ENCODE measurements at places on chromosomes 5 and 9. TPM values are rescaled to one million over a fixed set of nuclear protein-coding genes. Genes with fewer than 3 reads are reported as not detected.

The CDH18 gene
- not detected for polyA plus RNA-seq

The IGFBPL1 gene
- polyA plus RNA-seq = not detected

The IFNK gene
- not detected for polyA plus RNA-seq

The FYB1 gene
- polyA plus RNA-seq = 80.2 TPM

The PCDHGB3 gene
- not detected for polyA plus RNA-seq

DNA sequence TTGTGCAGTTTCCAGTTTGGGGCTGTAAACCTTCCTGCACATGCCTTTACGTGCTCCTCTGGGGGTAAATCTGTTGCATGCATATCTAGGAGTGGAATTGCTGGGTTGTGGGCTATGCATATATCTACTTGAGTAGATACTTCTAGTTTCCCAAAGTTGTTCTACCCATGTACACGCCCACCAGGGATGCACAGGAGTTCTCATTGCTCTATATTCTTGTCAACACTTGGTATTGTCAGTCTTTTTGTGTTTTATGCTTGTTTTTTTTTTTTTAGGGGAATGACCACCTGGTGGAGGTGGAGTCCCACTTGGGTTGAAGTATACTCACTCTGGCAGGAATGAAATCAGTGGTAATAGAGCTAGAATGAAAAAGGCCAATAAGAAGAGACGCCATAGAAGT, 23.0 kb downstream of the FOXE1 start:
- no peaks in the 10 kb centered on the region for H3K4me1 ChIP-seq
- no peak overlapping the region for H3K27ac ChIP-seq
- no peak overlapping the region for H3K4me3 ChIP-seq
- no peak for DNase-seq
- H3K27me3 ChIP-seq = peaks cover 5% of the 10 kb centered on the region
- H3K36me3 ChIP-seq = peaks cover 9% of the 10 kb centered on the region

DNA sequence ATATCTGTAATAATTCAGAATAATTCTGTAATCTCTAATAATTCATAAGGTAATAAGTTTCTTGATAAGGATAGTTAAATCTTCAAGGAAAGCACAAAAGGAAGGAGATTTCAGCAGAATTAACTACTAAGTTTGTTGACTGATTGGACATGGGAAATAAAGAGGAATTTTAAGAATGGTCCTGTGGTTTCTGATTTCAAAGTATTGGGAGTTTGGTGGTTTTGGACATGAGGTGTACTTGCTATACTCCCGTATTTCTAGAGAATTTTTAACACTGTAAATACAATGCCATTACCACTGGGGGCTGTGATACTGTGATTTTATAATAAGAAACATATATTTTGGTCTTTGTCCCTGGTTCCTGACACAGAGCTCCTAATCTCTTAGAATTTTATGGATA, 123.9 kb downstream of the UNC13B start:
- no peak overlapping the region for H3K4me3 ChIP-seq
- H3K27me3 ChIP-seq = peaks cover 3% of the 10 kb centered on the region
- DNase-seq = no peak
- no peak overlapping the region for H3K27ac ChIP-seq
- H3K36me3 ChIP-seq = no peaks in the 10 kb centered on the region

DNA sequence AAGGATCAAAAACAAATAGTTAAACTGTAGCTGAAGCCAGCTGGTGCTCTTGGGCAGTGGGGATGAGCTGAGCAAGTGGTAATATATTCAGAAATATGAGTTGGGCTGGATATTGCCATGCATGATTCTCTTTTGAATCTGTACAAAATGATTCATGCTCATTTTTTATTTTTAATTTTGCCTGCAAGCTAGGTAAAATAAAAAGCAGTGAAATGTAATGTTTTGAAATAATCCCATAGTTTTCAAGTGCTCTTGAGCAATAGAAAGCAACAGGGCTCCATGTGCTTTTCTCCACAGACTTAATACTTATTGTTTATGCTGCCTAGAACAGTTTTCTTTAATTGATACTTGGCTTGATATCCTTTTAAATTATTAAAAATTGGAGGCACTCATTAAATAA, 489.3 kb downstream of the TLE4 start:
- no peak overlapping the region for H3K4me3 ChIP-seq
- H3K36me3 ChIP-seq = no peaks in the 10 kb centered on the region
- DNase-seq = no peak
- H3K27me3 ChIP-seq = no peaks in the 10 kb centered on the region
- no peaks in the 10 kb centered on the region for H3K4me1 ChIP-seq
- H3K27ac ChIP-seq = no peak overlapping the region

DNA sequence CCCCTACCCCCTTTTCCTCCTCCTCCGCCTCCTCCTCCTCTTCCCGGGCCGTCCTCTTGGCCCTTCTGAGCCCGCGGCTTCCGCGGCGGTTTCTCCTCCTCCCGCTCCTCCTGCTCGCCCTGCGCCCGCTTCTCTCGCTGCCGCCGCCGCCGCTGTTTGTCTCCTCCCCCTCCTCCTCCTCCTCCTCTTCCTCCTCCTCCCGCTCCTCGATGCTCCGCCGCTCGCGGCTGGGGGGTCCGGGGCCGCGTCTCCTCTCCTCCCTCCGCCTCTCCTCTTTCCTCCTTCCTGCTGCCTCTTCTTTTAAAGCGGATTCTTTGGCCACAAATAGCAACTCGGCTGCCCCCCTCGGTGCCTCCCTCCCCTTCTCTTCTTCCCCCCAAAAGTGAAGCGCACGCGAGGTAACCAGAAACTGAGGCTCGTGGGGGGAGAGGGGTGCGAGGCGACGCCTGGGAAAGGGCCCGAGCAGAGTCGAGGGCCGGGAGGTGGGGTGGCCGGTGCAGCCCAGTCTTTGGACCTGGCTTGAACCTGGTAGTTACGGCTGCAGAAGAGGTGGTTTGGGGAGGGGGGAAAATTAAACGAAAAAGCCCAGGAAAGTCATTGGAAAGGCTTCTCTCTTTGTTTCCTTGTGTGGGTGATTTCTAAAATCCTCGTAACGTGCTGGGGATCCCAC, 1058.5 kb upstream of the DMAC1 start:
- peaks cover 6% of the 10 kb centered on the region for H3K4me1 ChIP-seq
- peaks cover 3% of the 10 kb centered on the region for H3K36me3 ChIP-seq
- H3K4me3 ChIP-seq = peak overlapping the region; percentile 19
- H3K27ac ChIP-seq = no peak overlapping the region
- H3K27me3 ChIP-seq = peaks cover 12% of the 10 kb centered on the region

DNA sequence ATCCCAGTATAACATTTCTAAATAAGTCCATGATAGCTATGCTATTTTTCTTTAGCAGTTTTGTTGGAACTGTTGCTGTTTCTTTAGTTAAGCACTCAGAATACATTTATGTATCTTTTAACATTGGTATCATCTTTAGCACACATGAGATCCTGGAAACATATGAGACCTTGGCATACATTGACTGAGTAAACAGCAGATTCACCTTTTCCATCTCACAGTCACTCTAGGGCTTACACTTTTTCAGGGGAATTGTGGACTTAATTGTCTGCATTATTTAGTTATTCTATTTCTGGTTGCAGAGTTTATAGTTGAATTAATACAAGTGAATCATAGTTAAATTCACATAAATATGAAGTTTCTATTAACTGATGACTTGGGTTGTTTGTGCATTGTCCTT, 70.1 kb downstream of the COMMD10 start:
- no peak for DNase-seq
- H3K36me3 ChIP-seq = no peaks in the 10 kb centered on the region
- H3K4me1 ChIP-seq = peaks cover 33% of the 10 kb centered on the region
- no peaks in the 10 kb centered on the region for H3K27me3 ChIP-seq

DNA sequence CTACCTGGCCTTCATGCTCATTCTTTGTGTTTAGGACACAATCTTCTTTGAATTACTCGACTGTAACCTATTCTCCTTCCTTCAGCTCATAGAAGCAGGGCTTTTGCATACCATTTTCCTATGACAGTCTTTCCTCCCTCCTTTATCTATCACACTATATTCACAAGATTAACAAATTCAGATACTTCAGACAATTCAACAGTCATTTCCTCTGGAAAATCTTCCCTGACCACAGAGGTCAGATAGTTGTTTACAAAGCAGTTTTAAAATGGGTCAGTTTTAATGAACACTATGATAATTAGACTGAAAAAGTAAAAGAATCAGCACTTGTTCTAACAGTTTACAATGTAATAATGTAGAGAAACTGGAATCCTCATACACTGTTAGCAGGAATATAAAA, 4.3 kb downstream of the CAAP1 start:
- peaks cover 38% of the 10 kb centered on the region for H3K4me1 ChIP-seq
- peaks cover 12% of the 10 kb centered on the region for H3K27me3 ChIP-seq
- H3K27ac ChIP-seq = peak overlapping the region; percentile 3

GRCh38 chr5:165143741-165144140, 1638.3 kb downstream of the MAT2B start:
- H3K36me3 ChIP-seq = no peaks in the 10 kb centered on the region
- no peak for DNase-seq
- no peaks in the 10 kb centered on the region for H3K27me3 ChIP-seq
- H3K4me3 ChIP-seq = no peak overlapping the region

- peaks cover 47% of the 10 kb centered on the region for H3K4me1 ChIP-seq
- peaks cover 39% of the 10 kb centered on the region for H3K27me3 ChIP-seq
- H3K36me3 ChIP-seq = no peaks in the 10 kb centered on the region
- peak; percentile 34 for DNase-seq
Observed at GRCh38 chr5:43065387-43065947, 25.3 kb upstream of the ANXA2R start.

DNA sequence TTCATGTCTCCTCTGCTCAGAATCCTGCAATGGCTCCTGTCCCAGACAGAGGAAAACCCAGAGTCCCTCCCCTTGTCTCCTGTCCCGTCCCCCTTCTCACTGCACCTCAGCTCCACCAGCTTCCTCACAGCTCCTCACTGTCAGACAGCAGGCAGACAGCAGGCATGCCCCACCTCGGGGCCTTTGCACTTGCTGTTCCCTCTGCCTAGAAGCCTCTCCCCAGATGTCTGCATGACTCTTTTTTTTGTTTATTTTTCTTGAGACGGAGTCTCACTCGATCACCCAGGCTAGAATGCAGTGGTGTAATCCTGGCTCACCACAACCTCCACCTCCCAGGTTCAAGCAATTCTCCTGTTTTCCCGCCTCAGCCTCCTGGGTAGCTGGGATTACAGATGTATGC, 8.8 kb upstream of the SLC6A7 start:
- no peaks in the 10 kb centered on the region for H3K36me3 ChIP-seq
- H3K4me3 ChIP-seq = no peak overlapping the region
- peaks cover 1% of the 10 kb centered on the region for H3K27me3 ChIP-seq
- H3K4me1 ChIP-seq = no peaks in the 10 kb centered on the region
- no peak for DNase-seq
- H3K27ac ChIP-seq = no peak overlapping the region

DNA sequence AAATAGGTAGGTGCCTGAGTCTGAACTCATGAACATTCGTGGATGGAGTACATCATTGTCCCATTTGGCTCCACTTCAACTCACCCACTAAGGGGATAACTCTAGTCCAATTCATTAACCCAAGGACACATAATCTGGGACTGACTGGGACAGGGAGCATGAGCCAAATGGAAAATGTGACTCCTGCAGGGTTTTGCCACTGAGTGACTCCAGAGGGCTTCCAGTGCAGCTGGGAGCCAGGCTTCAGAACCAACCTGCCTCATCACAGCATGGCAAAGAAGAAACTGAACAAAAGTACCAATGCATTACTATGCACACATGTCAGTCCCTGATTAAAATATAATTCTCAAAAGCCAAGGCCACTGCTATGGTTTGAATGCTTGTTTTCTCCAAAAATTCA, 159.7 kb upstream of the SNX2 start:
- no peak overlapping the region for H3K27ac ChIP-seq
- no peaks in the 10 kb centered on the region for H3K4me1 ChIP-seq
- H3K27me3 ChIP-seq = peaks cover 2% of the 10 kb centered on the region

DNA sequence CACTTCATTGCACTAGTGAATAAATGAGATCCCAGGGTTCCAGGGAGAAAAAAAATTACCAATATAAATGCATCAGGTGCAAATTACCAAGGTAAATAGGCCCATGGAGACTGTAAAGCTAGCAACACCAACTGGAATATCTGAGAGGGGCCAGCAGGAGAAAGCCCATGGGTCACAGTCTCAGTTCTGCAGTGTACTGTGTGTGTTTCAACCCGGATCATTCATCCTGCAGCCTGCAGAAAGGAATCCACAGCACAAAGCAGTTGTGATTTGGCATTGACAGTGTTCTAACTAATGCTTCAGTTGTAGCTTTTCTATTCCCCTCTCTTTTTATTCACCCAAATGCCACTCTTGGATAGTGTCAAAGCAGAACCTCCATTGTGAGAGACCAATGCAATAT, 171.0 kb downstream of the EFNA5 start:
- H3K27me3 ChIP-seq = no peaks in the 10 kb centered on the region
- no peak for DNase-seq
- H3K4me1 ChIP-seq = peaks cover 31% of the 10 kb centered on the region

DNA sequence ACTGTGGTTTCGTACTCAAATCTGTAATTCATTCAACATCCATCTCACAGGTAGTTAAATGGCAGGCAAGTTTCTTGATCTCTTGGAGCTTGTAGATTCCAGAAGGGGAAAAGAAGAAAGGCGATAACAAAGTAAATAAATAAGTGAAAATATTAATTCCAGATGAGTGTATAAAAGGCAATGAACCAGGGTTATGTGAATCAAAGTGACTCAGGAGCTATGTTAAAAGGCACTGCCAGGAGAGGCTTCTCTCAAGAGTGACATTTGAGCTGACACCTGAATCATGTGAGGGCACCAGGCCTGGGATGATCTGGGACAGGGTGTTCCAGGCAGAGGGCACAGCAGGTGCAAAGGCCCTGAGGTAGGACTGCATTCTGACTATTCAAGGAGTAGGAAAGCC, 45.0 kb downstream of the DOCK2 start:
- no peaks in the 10 kb centered on the region for H3K4me1 ChIP-seq
- H3K36me3 ChIP-seq = peaks cover 32% of the 10 kb centered on the region
- DNase-seq = no peak
- H3K27ac ChIP-seq = no peak overlapping the region
- no peak overlapping the region for H3K4me3 ChIP-seq
- no peaks in the 10 kb centered on the region for H3K27me3 ChIP-seq

DNA sequence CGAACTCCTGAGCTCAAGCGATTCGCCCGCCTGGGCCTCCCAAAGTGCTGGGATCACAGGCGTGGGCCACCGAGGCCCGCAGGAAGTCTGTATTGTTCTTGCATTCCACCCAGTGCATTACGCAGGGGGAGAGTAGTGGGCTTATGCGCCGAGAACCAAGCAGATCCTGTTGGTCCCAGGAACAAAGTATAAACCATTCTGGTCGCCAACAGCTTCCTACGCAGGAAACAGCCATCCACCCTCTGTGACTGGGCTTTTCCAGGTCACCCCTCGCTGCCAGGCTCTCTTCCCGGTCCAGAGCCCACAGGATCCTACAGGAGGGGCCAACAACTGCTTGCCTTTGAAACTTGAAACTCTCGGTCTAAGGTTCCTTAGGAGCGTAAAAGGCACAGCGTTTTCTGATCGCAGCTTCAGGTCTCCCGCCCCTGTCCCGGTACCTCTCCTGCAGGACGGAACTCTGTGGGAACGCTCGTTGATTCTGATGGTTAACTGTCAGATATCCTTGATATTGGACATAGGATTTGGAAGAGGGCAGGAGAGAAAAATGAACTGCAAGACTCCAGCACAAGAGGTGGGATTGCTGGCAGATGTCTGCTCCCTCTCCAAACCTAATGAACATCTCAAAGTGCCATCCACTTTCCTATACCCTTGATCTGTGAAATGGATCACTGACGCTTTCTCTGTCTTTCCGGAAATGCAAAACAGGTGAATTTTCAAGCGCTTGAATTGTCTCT, 4.2 kb upstream of the ANXA2R start:
- no peak overlapping the region for H3K27ac ChIP-seq
- H3K36me3 ChIP-seq = peaks cover 6% of the 10 kb centered on the region

GRCh38 chr9:135803441-135803840, 101.5 kb downstream of the KCNT1 start:
- H3K36me3 ChIP-seq = no peaks in the 10 kb centered on the region
- peaks cover 2% of the 10 kb centered on the region for H3K27me3 ChIP-seq
- H3K27ac ChIP-seq = no peak overlapping the region
- H3K4me3 ChIP-seq = no peak overlapping the region
- DNase-seq = no peak
